ENCODE measurements at places on chromosomes 1 and 21. TPM values are rescaled to one million over a fixed set of nuclear protein-coding genes. Genes with fewer than 3 reads are reported as not detected.

The TNNT2 gene
- total RNA-seq, result not detected

The RNF186 gene
- not detected for total RNA-seq

The TNFRSF14 gene
- total RNA-seq, result 39.1 TPM

The KCNC4 gene
- total RNA-seq, result 0.37 TPM

The TMIGD3 gene
- total RNA-seq, result 3.3 TPM

The CLCA1 gene
- not detected for total RNA-seq

The IFI44 gene
- 10.0 TPM for total RNA-seq

The SYT2 gene
- not detected for total RNA-seq

The LMX1A gene
- total RNA-seq, result not detected

The DCST1 gene
- total RNA-seq, result not detected

The TMCO2 gene
- total RNA-seq, result not detected

The CTTNBP2NL gene
- 3.5 TPM for total RNA-seq

The INKA2 gene
- 1.4 TPM for total RNA-seq

The COL9A2 gene
- total RNA-seq, result 0.99 TPM

The MIXL1 gene
- total RNA-seq, result 0.29 TPM

The FASLG gene
- not detected for total RNA-seq

The GIPC2 gene
- total RNA-seq, result 6.4 TPM

The LAMC1 gene
- total RNA-seq, result 18.6 TPM

The S100A7 gene
- not detected for total RNA-seq

The PAX7 gene
- not detected for total RNA-seq

The SMPDL3B gene
- total RNA-seq, result 1.1 TPM

The NCMAP gene
- total RNA-seq, result 0.92 TPM

The OR10J1 gene
- not detected for total RNA-seq

The UBE2U gene
- not detected for total RNA-seq

The SELL gene
- total RNA-seq, result 4.5 TPM

The LRRN2 gene
- total RNA-seq, result 0.14 TPM

The NRIP1 gene
- 15.4 TPM for total RNA-seq

The GNAI3 gene
- total RNA-seq, result 3.4 TPM

The HAO2 gene
- 55.5 TPM for total RNA-seq

The NGF gene
- total RNA-seq, result 0.50 TPM

The TRIM67 gene
- total RNA-seq, result not detected

The GPR157 gene
- total RNA-seq, result 6.6 TPM

The FBXO2 gene
- 23.0 TPM for total RNA-seq

The SDHB gene
- total RNA-seq, result 139 TPM

The APOBEC4 gene
- total RNA-seq, result not detected

The DEDD gene
- total RNA-seq, result 17.0 TPM

The C1orf87 gene
- total RNA-seq, result not detected

The AADACL3 gene
- not detected for total RNA-seq

The TCHHL1 gene
- total RNA-seq, result not detected

The USH2A gene
- 1.1 TPM for total RNA-seq

The S100B gene
- 0.62 TPM for total RNA-seq

The HAPLN2 gene
- total RNA-seq, result not detected

The MARK1 gene
- 0.12 TPM for total RNA-seq

The STUM gene
- total RNA-seq, result not detected

The BARHL2 gene
- not detected for total RNA-seq

The PLA2G2D gene
- 0.10 TPM for total RNA-seq

The PDC gene
- not detected for total RNA-seq

The RASAL2 gene
- 5.5 TPM for total RNA-seq

The ISG20L2 gene
- 10.3 TPM for total RNA-seq

The PPFIA4 gene
- total RNA-seq, result not detected

The FMO5 gene
- total RNA-seq, result 145 TPM

The SLC16A4 gene
- 0.49 TPM for total RNA-seq

The SPRR2G gene
- total RNA-seq, result not detected

The CD84 gene
- total RNA-seq, result 11.1 TPM

The MMEL1 gene
- not detected for total RNA-seq

The ZBTB8B gene
- not detected for total RNA-seq
